Urinary bladder (tissue), 4 donors: ENCODE measurements at places on chromosomes 11 and 22. TPM values are rescaled to one million over a fixed set of nuclear protein-coding genes. Genes with fewer than 3 reads are reported as not detected.

DNA sequence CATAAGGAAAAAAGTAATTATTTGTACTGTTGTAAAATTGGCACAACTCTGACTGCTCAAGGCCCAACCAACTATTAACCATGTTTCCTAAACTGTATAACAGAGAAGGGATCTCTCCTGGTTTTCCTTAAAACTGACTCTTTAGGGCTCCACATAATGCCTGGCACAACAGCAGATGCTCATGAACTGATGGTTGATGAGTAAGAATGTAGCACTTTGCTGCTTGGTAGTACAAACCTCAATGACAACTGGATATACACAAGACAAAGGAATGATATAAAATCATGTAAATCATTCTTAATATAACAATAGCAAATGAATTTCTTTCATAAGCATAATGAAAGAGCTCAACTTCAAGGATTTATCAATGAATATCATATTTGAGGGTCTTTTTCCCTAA lies 11.7 kb downstream of the MSANTD2 start:
- no peak for DNase-seq

GRCh38 chr22:39309881-39310714 lies 9.3 kb downstream of the RPL3 start:
- no peak for DNase-seq

GRCh38 chr11:82527081-82527584 lies 206.5 kb downstream of the FAM181B start:
- no peak for DNase-seq

GRCh38 chr11:74297484-74297883 lies 14.0 kb downstream of the P4HA3 start:
- no peak for DNase-seq

- DNase-seq = no peak
Measured at GRCh38 chr11:44835296-44835695, 108.5 kb downstream of the TSPAN18 start.

Gene DGAT2
- 9.5 TPM for total RNA-seq

DNA sequence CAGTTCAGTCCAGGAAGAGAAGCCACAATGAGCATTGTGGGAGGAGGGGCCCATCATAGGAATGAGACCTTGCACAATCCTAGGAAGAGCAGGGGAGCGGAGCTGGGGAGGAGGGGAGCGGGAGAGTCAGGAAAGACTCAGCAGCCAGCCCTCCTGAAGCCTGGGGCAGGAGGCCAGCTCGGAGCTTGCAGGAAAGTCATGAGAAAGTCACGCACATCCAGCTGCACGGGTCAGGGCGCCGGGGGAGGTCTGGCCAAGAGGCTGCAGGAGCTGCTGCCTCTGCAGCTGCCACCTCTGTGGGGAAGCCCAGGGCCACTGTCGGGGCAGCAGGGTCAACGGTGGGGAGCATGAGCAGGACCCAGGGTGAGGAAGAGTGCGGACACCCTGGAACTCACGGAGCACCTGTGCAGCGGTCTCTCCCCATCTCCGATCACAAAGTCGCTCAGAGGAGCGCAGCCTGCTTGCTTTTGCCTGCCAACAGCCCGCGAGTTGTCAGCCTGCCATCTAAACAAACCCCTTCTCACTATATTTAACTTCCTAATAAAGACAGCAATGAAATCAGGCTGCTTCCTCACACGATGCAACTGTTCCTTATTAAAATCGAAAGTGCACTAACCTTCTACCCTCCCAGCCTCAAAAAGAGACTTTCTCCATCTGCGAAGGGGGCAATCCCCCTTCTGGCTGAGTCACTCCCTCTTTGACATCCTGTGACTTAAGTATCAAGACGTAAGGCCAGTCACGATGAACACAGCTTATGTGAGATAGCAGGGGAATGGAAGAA lies 52.9 kb upstream of the RTL6 start:
- peak; percentile 32 for DNase-seq
